ENCODE measurements at places on chromosomes 12 and 14.

- DNase-seq: no peak
Measured at GRCh38 chr14:37584211-37585100, 10.6 kb downstream of the FOXA1 start.

GRCh38 chr12:75571656-75572205 lies 60.3 kb upstream of the KRR1 start:
- no peak for DNase-seq

- no peak for DNase-seq
Measured at GRCh38 chr12:46470036-46470627, 97.6 kb upstream of the SLC38A2 start.

DNA sequence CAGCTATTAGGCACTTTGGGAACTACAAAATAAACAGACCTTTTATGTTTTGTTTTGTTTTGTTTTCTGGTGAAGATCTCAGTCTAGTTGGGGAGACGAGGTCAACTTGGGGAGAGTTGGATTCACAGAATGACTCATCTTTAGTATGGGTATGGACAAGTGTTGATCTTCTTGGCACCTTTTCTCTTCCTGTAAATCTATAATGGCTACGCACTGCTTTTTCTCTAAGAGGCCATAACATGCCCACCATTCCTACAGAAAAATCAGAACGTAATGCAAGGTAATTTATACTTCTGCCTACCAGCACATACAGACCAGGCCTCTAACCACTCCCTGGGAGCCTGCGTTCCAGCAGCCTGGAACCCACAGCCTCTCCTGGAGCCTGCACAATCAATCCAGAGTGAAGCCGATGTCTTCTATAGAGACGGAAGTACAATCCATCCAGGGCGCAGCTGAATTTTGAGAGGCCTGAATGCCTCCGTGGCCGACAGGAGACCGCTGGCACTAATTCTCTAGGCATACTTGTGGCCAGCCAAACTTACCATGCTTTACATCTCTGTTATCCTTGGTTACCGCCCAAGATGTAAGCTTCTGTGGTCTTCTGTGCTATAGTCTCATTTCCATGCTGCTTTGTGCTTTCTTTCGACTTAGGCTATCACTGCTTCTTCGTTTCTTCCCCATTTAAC lies 717 bp downstream of the PPHLN1 start:
- DNase-seq: peak; percentile 9

GRCh38 chr14:21734457-21735074 lies 60.9 kb upstream of the OR4E1 start:
- peak; percentile 54 for DNase-seq

DNA sequence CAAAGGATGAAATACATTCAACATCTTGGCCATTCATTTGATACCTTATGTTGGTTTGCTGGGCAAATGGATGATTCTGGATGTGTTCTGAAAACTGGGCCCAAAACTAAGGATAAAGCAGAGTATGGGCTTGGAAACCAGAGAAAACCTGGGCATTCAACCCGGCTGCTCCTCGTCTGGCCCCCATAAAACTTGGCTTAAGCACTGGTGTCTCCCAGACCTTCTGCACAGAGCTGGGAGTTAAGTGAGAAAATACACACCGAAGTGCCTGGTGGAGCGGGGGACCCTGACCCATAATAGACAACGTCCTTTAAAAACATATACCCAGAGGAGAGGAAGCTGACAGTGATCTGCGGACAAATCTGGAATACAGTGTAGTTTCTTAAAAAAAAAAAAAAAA lies 112.5 kb downstream of the FOXN3 start:
- DNase-seq: no peak

GRCh38 chr14:91127401-91127801 lies 13.5 kb downstream of the DGLUCY start:
- no peak for DNase-seq

GRCh38 chr14:55416866-55417265 lies 5.2 kb upstream of the ATG14 start:
- DNase-seq: no peak

DNA sequence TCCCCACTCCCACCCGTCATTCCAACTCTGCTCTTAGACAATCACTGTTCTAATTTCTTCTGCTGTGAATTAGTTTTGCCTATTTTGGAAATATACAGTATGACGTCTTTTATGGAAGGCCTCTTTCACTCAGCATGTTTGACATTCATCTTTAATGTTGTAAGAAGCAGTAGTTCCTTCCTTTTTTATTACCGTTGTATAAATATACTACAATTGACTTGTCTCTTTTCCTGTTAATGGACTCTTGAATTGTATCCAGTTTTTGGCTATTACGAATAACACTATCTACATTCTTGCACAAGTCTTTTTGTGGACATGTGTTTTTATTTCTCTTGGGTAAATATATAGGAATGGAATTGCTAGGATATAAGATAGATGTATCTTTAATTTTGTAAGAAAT lies 4.9 kb upstream of the PMCH start:
- no peak for DNase-seq

DNA sequence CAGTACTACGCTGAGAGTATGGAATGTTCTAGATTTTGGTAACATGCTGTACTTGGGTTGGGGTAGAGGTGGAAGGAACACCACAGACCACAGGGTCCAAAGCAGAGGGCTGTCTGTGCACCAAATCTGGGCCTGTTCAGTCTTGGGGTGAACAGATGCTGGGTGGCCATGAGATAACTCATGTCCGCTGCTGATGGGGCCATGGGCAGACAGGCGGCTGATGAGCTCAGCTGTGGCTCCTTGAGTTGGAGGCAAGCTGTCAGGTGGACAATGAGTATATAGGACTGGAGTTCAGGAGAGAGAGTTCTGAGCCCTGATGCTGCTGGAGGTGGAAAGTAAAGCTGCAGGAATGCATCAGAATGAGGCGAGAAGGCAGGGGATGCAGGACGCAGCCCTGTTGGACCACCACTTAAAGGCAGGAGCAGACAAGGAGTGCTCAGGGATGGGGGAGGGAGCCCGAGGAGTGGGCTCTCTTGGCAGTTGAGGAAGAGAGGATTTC lies 6.2 kb downstream of the SMIM41 start:
- no peak for DNase-seq

GRCh38 chr14:106343626-106344025 lies 817.2 kb downstream of the TMEM121 start:
- DNase-seq: no peak

DNA sequence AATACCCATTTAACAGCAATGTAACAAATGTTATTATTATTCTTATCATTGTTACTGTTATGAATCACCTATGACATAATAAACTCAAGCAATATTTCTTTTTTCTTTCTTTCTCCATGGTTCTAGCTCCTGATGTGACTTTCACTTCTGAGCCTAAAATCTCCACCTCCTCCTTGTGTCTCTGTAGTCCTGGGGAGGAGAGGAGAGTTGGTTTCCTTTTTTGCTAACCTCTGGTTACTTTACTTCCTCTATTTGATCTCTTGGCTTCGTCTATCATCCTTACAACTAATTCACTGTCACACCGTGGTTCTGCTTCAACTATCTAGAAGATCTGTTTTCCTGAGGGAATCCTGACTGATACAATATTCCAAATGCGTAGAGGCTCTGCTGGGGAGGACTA lies 456.6 kb downstream of the VRK1 start:
- no peak for DNase-seq

DNA sequence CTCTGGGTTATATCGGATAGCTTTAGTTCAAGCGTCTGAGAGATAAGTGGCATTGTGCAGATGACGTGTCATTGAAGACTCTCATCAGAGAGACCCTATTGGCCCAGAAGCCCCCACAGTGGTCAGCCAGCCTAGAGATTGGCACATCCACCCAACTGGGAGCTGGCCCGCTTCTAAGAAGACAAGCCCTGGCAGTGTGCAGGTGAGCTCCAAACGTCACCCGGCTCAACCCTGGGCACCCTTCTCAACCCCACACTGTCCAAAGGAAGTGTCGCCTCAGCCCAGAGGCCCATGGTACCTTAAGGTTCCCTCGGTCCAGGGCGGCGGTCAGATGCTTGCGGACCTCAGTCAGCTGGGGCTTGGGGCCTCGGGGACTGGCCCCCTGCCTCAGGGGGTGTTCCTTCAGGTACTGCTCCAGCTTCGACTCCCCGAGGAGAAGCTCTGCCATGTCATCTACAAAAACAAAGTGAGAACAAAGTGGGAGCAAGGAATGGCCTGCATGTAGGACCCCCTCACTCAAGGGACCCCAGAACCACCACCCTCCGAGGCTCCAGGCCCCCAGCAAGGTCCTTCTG lies 30.3 kb downstream of the TTC7B start:
- DNase-seq: no peak

Data from Ammon's horn (tissue), 1 donor.